ENCODE measurements at places on chromosomes 7 and 10.
A peak's percentile ranks its signal among the peaks of the same experiment; 100 is the strongest.

GRCh38 chr10:29412485-29412884, 123.6 kb downstream of the LYZL1 start:
- no peak for DNase-seq

GRCh38 chr7:129771928-129772479, 160.5 kb downstream of the NRF1 start:
- DNase-seq: no peak

DNA sequence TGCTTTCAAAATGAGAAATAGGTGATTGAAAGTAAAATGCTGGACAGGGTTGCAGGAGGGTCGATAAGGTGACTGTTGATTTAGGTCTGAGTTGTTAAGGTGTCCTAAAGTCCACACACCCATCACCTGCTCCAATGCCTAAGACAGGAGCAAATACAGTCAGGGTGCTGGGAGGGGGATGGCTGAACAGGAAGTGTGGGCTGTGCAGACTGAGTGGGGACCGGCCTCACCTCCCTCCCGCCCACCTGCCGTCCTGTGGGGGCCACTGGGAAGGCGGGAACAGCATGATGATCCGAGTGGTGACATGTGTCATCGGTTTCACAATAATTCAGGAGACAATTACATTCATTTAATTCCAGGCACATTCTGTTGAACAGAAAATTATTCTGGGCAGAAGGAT, 260.8 kb downstream of the DNAJB6 start:
- DNase-seq: no peak

DNA sequence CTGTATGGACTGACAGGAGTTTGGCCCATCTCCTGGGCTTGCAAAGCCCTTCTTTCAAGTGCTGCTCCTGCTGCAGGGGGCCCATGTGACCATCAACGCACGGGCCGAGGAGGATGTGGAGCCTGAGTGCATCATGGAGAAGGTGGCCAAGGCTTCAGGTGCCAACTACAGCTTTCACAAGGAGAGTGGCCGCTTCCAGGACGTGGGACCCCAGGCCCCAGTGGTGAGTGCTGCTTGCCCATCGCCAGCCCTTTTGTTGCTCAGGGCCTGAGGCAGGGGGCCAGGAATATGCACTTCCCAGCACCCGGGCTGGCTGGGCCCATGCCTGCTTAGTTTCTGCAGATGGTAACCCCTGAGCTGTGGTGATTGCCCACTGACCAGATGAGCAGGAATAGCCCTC, 8.7 kb downstream of the PGAM2 start:
- DNase-seq: no peak

GRCh38 chr10:13823096-13823708, 236.4 kb downstream of the PRPF18 start:
- no peak for DNase-seq

DNA sequence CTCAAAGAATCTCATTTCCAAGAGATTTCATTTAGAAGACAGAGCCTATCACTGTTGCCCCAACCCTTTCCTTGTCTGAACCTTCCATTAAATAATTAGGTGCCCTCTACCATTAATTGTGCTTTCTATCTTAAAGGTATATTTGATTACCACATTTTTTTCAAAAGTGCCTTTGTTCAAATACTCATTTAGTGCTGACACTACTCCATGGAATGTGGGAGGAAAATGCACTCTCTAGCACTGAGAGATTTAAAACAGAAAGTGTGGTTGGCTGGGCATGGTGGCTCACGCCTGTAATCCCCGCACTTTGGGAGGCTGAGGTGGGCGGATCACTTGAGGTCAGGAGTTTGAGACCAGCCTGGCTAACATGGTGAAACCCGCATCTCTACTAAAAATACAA, 119.8 kb downstream of the CACNA2D1 start:
- no peak for DNase-seq

GRCh38 chr10:43817368-43817767, 168.7 kb upstream of the ZNF32 start:
- DNase-seq: no peak

GRCh38 chr10:106900016-106900652, 264.4 kb downstream of the SORCS1 start:
- DNase-seq: no peak

GRCh38 chr7:129517931-129518330, 15.6 kb downstream of the SMKR1 start:
- no peak for DNase-seq

- DNase-seq: no peak
Observed at GRCh38 chr7:274266-274665, 15.7 kb upstream of the FOXL3 start.

DNA sequence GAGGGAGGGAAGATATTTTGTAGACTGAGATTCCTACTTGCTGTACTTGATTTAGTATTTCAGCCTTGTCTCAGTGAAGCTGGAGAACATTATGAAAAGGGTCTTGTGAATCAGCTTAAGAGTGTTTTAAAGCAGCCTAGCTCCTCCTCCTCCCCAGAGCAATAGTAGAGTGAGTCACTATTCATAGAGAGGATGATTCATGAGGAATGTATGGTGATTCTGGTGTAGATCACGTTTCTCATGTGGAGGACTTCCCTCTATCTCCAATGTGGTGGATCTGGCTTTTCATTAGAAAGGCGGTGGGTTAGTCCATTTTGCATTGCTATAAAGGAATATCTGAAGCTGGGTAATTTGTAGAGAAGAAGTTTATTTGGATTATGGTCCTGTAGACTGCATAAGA, 340.1 kb upstream of the CHRM2 start:
- DNase-seq: no peak

DNA sequence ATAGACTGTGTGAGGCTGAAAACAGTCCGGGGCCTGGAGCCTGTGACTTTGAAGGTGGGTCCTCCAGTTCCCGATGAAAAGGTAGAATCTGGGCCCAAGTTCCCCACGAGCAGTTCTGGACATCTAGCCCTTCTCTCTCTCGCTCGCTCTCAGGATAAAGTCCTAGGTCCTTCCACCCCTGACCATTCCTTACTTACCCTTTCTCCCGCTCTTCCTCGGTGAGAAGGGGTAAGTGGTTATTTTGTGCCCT, 713 bp downstream of the IMMP2L start:
- DNase-seq: no peak

DNA sequence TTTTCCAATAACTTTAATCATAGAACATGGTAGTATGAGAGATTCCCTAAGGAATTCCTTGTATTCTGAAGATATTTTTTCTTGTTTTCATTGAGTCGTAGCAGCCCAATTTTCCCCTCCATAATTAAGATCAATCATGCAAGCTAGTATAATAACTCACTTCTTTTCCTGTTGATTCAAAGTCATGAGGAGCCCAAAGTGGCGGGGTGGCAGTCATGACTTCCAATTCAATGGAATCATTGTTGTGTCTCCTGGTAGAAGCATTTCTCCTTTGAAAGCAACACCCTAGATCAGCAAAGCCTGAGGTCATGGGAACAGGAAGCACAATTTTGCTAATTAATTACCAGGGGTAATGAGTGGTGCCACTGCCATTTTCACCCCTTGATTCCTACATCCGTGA, 77.6 kb upstream of the MAGI2 start:
- no peak for DNase-seq

GRCh38 chr7:14988941-14989340, 86.4 kb upstream of the DGKB start:
- DNase-seq: no peak

- DNase-seq: no peak
Observed at GRCh38 chr10:114363745-114364454, 40.4 kb downstream of the AFAP1L2 start.

- DNase-seq: no peak
Observed at GRCh38 chr7:22611758-22612079, 111.7 kb upstream of the STEAP1B start.

- peak; percentile 91 for DNase-seq
Observed at GRCh38 chr10:29304264-29304994, 15.6 kb downstream of the LYZL1 start.

- no peak for DNase-seq
Observed at GRCh38 chr7:154620141-154620755, 382.7 kb downstream of the PAXIP1 start.

- no peak for DNase-seq
Observed at GRCh38 chr7:99030951-99031350, 113.0 kb downstream of the SMURF1 start.

- no peak for DNase-seq
Observed at GRCh38 chr7:1839701-1840100, 169.6 kb downstream of the ELFN1 start.
